ENCODE measurements at places on chromosomes 4 and X.

DNA sequence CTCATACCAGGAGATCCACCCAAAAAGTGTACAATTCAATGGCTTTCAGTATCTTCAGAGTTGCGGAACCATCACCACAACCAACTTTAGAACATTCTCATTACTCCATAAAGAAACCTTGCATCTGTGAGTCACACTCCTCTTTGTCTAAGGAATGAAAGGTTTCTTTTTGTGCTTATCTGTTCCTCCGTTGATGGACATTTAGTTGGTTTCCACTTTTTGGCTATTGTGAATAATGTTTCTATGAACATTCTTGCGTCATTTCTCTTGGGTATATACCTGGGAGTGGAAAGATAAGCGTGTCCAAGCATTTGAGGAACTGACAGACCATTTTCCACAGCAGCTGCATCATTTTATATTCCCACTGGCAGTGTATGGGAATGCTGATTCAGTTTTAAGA lies 10.6 kb downstream of the FAM184B start:
- DNase-seq: no peak

DNA sequence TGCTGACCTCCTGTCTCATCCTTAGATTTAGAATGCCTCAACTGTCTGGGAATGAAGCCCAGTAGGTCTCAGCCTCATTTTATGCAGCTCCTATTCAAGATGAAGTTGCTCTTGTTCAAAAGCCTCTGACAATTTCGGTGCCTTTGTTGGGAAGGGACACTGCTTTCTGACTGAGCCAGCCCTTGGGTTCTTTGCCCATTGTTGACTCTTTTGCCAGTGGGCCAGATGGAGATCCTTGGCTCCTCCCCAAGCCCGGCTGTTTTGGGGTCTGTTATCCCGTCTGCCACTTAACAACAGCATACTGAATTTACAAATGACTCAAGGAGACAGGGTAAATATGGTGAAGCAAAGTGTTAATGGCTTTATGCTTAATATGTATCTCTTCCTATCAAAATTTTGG lies 58.3 kb upstream of the PRKX start:
- no peak for DNase-seq

DNA sequence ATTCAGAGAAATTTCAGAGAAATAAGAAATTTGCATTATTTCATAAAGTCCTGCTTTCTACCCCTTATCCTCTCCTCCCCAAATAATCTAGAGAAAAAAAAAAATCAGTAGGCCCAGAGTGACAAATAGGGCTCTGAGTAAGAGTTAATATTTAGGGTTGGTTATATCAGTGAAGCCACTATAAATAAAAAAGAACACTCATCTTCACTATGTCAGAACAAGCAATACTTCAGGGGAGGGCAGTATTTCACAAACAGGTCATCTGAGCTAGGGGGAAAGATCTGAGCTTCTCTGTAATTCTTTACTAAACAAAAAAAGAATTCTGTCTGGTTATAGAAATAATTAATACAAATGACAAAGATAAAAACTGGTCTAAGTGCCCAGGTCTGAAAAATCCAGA lies 39.4 kb downstream of the PDE5A start:
- no peak for DNase-seq

DNA sequence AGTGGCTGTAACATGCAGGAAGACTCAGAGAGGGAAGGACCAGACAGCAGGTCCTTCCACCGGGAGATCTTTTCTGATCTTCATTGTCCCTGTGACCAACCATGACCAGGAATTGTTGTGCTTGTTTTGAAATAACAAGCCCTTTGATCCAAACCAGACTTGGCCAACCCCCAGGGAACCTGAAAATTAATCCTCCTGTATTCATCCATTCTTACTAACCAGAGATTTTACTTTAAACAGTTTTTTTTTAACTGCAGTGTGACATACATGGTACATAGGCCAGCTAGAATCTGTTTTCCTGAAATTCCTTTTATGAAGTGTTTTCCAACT lies 4.0 kb downstream of the WFS1 start:
- DNase-seq: no peak

DNA sequence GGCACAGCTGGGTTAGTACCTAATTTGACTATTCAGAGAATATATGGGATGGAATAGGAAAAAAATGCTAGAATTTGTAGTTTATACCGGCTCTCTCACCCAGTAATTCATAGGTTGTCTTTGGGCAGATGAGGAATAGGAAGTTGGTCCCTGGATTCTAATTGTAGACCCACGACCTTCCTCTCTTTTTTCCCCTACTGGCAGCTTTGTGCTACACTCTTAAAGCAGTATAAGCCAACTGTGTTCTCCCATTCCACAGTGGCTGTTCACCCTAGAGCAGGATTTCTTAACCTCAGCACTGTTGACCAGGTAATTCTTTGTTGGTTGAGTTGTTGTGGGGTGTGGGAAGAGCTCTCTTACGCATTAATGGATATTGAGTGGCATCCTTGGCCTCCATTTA lies 92.9 kb downstream of the FNIP2 start:
- DNase-seq: no peak

DNA sequence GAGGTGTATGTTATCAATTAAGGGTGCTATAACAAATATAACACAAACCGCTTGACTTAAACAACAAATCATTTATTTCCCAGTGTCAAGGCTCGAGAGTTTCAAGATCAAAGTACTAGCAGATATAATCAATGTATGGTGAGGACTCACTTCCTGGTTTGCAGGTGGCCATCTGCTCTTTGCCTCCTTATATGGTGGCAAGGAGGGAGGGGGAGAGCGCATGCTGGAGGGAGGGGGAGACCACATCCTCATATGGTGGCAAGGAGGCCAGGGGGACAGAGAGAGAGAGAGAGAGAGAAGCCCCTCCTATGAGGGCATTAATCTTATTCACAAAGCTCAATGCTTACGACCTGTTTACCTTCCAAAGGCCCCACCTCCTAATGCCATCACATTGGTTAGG lies 372.3 kb upstream of the SPOCK3 start:
- no peak for DNase-seq

DNA sequence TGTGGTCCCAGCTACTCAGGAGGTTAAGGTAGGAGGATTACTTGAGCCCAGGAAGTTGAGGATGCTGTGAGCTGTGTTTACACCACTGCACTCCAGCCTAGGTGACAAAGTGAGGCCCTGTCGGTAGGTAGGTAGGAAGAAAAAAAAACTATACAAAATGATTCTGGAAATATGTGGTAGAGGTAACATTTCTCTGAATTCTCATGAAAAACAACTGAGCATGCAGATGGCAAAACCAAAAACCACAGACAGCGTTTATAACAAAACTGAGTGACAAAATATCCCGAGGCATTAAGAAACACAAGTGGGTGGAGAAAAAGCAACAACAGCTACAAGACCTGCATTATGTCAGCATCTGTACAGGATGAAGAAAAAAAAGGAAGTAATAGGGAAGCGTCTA lies 211.7 kb downstream of the DLG3 start:
- DNase-seq: no peak

DNA sequence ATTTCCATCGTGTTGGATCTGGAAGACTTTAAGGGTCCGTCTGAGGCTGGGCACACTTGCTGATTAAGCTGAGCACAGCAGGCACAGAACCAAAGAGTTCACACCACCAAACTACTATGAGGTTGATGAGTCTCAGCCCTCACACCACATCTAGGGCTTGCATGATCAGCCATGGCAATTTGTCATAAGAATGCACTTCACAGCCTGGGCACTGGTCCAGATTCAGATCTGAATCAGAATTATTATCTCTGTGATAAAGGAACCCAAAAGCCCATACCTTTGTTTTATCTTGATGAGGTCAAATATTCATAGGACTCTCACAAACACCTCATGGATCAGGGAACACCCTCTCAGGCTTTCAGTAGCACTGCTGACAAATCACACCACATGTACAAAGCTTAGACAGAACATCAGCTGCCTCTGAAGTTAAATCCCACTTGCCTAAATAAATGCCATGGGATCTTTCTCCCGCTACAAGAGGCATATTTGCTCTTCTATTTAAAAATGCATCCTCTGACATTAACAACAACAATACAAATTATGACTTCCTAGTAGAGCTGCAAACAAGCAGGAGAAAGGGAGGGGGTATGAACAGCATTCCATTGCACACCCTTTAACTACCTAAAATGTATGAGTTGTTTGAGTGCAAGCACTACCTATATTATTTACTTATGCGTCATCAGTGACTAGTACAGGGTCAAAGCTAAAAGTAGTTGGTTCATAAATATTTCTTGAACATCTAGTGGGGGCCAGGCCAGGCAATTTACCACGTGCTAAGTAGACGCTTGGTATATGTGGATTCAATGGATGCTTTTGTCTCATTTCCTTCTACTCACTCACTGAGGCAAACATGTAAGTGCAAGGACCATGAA lies 186.3 kb upstream of the FGF13 start:
- no peak for DNase-seq

DNA sequence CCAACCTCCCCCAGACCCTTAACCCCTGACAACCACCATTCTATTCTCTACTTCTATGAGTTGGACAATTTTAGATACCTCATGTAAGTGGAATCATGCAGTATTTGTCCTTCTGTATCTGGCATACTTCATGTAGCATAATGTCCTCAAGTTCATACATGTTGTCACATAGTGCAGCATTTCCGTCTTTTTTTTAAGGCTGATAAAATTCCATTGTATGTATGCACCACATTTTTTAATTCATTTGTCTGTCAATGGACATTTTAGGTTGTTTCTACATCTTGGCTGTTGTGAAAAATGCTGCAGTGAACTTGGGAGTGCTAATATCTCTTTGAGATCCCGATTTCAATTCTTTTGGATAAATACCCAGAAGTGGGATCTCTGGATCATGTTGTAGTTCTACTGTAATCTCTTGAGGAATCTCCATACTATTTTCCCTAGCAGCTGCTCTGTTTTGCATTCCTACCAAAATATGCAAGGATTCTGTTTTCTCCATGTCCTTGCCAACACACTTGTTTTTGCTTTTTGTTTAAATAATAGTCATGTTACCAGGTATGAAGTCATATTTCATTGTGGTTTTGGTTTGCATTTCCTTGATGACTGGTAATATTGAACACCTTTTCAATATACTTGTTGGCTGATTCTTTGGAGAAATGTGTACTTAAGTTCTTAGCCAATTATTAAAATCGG lies 48.8 kb upstream of the ADAD1 start:
- no peak for DNase-seq

- no peak for DNase-seq
Measured at GRCh38 chrX:67693928-67694327, 150.1 kb downstream of the AR start.

GRCh38 chr4:168119890-168120289 lies 27.6 kb downstream of the ANXA10 start:
- DNase-seq: no peak

DNA sequence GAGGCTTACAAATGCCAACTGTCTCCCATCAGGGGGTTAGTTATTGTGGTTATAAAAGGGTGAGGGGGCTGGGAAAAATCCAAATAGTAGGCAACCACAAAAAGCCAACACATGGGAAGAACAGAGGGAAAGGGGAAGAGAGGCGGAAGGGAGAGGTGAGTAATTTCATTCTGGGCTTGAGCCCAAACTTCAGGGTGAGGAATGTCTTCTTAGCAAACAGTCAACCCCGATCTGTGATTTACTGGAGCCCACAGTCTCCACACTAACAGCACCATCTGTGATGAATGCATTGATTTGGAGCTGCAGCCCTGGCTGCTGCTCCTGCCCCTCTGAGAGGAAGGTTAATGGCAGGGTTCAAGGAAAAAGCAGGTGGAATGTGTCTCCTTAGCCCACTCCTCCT lies 162.2 kb upstream of the GPR101 start:
- no peak for DNase-seq

GRCh38 chrX:17474892-17475291 lies 99.9 kb downstream of the NHS start:
- no peak for DNase-seq

- no peak for DNase-seq
Measured at GRCh38 chr4:30770049-30770549, 49.9 kb downstream of the PCDH7 start.

DNA sequence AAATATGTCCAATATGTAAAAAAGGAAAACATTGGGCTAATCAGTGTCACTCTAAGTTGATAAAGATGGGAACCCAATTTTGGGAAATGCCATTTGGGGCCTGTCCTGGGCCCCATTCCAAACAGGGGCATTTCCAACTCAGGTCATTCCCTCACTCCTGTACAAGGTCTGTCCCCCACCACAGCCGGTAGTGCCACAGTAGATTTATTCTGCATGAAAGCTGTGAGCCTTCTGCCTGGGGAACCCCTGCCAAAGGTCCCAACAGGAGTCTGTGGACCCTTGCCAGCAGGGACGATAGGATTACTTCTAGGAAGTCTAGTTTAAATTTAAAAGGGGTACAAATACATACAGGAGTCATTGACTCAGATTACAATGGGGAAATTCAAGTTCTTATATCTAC lies 317.6 kb upstream of the GNPDA2 start:
- no peak for DNase-seq

- no peak for DNase-seq
Measured at GRCh38 chr4:90844241-90844640, 717.0 kb downstream of the CCSER1 start.

DNA sequence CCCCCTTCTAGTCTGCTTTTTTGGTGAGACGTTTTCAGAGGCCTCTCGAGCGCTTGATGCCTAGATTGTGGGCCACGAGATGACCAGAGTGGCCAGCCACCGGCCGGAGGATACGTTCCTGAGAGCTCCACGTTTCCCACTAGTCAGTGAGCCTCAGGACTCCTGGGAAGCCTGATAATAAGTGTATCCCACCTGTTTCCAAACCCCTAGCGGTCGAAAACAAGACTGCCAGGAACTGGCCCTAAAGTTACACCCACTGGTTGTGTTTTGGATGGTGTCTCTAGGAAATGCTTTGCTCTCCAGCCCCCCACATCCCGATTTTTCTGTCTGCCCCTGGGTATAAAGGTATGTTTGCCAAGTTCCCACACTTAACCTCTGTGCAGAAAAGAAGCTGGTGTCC lies 4.6 kb upstream of the RS1 start:
- DNase-seq: no peak

DNA sequence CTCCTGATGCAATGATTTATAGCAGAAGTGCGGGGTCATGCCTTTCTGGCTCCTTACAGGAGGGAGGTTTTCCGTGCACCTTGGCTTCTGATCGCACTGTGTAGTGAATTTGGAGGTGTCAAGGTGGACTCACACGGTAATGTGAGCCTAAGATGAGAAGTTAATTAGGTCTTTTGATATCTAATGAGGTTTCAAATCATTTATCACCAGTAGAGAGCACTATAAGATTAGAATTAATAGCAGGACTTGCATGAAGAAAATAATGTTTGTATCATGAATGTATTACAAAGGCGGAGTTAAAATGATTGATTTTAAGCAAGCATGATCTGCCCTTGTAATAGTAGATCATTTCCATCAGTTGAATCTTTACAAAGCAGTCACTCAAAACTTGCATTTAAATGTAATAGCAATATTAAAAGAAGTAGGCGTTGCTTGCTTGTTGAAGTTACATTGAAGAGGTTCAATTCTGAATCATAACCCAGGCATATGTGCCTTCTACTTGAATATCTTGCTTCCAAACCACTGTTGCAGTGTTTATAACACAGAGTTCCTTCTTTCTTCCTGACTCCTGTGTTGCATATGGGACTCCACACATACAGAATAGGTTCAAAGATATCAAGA lies 152.1 kb downstream of the FMR1NB start:
- no peak for DNase-seq

- no peak for DNase-seq
Measured at GRCh38 chrX:13373431-13374187, 53.8 kb upstream of the ATXN3L start.
